ENCODE measurements at places on chromosomes 11 and 22.

GRCh38 chr11:12529041-12529440 is 145.2 kb upstream of the TEAD1 start:
- DNase-seq, result no peak

- DNase-seq, result no peak
These were observed 55.1 kb downstream of the IGLL5 start for GRCh38 chr22:22942511-22943329.

DNA sequence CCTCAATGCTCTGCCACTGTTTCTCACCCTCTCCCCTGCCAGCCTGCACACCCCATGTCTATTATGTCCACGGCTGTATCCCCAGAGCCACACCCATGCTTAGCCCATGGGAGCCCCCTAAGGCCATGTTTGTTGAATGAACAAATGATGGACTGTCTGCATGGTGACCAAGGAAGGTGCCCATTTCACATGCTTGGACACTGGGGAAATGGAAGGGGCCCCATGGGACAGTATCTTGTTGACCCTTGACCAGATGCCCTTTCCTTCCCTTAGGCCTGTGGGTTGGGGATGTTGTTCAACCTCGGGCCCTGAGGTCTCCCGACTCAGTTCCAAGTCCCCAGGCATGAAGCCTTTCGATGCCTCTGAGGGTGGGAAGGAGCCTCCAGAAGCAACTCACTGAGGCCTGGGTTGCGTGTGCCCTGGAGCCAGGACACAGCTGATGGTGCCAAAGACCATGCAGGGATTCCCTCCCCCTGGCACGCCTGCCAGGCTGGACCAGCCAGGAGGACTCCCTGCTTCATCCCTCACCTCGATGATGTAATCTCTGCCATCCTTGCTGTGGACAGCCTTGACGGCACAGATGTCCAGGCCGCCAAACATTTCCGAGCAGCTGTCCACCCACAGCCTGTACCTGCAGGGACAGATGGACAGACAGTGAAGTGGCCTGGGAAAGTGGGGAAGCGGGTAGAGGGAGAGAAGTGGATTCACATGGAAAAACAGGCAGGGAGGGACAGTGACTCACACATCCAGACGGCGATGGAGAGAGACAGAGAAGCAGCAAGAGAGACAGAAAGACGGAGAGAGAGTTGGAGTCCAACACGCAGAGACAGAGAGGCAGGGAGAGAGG is 58.9 kb downstream of the FBXO7 start:
- no peak for DNase-seq

- no peak for DNase-seq
These were observed 26.6 kb upstream of the SLC35C1 start for GRCh38 chr11:45778341-45778740.

DNA sequence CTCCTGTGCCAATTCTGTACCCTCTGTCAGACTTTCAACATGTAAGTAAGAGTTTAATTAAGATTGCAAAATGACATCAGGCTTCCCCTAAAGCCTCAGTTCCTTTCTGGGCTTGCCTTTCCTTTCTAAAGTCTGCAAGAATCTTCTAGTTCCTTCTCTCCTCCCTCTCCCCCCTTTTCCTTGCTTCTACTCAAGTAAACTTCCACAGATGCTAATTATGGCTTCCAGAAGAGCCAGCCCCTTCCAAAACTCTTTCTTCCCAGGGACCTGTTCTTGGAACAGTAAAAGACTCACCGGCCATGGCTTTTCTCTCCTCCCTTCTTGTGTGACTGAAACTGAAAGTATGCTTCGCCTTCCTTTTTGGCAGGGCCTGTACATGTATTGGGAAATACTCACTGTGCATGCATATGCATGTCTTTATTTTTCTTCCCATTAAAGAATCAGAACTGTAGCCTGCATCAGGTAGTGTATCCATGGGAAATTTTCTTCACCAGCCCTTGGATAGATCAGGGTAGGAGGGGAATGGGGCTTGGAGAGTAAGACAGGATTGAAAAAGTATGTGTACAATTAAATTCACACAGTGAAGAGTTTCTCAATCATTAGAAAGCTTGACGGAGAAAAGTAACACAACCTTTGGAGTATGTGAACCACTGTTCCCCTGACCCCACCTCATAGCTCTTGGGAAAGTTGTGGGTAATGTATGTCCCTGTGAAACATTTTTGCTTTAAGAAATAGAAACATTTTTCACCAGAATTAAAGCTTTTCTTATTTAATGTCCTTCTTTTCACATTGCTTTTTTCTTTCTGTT is at the start of gene CASP1:
Gene CASP1, minus strand, starts transcription at position 332 of the 808 bp plus-strand sequence. Its CDS starts 31 bp downstream, at position 301.
- DNase-seq, result no peak

DNA sequence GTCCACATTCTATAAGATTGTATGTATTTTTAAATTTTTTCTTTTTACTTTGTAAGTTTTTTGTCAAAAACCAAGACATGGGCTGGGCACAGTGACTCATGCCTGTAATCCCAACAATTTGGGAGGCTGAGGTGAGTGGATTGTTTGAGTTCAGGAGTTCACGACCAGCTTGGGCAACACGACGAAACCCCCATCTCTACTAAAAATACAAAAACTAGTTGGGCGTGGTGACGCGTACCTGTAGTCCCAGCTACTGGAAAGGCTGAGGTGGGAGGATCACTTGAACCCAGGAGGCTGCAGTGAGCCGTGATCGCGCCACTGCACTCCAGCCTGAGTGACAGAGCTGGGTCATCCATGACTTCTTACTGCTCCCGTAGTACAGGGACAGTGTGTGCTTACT is 84.8 kb upstream of the PRDM11 start:
- DNase-seq, result no peak

DNA sequence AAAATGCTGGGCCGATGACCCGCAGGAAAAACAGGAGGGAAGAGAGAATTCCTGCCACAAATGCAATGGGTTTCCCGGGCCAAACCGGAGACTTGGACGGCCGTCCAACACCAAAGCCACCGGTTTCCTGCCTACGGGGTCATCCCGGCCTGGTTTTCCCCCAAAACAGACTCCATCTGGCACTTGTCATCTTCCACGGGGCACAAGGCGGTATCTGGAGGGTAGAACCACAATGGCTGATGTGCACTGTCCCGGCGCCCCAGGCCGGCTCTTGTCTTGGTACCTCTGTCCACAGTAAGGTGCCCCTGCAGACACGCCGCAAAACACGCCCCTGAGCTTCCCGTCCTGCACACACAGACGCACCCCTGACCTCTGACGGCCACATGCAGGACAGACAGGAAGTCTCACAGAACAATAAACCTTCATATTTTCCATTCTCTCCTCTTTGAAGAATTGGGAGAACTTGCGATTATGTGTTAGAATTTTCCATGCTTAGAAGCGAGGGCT is 20.1 kb downstream of the CELSR1 start:
- no peak for DNase-seq

- no peak for DNase-seq
These were observed 11.5 kb downstream of the BMAL1 start for GRCh38 chr11:13289081-13289480.

DNA sequence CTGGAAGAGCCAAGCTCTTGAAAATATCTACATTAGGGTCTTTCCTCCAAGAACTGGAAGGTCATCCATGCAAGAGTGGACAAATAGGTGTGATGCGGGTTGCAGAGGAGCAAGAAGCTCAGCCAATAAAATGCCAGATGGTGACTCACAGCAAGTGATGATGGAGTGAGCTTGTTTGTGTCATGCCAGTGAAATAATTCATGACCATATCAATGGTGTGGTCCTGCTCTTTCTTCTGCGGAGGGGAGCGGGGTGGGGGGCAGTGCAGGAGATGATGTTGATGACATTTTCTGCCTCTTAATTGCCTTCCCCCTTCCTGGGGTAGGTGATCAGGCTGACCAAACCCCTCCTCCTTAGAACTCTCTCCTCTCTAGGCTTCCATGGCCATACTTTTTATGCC is 118.5 kb upstream of the TIMP3 start:
- DNase-seq, result no peak

DNA sequence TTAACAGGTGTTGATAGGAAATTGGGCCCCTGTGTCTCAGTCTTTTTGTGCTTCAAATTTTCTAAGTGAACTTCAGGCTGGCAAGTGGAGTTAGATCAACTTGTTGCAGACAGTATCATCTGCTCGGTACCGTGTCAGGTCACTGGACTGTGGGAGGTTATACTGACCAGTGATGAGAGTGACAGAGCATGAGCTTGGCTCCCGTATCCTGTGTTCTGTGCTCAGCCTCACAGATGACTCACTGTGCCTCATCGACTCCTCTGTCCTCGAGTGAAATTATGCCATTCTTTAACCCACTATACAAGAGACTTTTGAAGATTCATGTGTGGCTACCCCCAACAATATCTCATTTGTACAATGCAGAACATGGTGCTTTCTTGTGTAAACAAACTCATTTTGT is 7.9 kb downstream of the GRAP2 start:
- no peak for DNase-seq

DNA sequence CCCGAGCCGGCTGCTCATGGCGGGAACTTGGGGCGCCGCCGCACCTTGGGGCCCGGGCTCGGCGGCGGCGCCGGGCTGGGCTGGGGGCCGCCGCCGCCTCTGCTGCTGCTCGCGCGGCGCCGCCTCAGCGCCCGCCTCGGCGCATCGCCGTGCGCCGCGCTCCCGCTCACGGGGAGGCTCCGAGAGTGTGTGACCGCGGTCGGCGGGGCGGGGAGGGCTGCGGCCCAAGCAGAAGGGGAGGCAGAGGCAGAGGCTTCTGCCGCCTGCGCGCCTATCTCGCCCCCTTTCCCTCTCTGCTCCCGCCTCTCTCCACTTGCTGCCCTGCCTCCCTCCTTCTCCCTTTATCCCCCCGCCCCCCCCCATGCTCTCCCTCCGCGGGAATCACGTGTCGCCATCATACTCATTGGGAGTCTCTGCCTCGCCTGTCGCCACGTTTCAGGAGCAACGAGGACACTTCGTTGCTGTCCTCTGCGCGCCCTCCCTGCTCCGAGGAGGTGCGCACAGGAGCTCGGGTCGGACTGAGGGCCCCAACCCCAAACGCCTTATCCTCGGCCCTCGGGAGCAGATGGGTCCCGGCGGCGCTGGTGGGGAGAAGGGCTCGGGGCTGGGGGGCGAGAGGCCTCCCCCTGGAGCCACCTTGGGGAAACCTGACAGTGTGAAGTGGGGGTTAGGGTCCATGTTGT is at the start of gene GUCY1A2:
Gene GUCY1A2, minus strand, starts transcription at position 258 of the 683 bp plus-strand sequence. CDS start 421 bp downstream, outside the sequence.
- no peak for DNase-seq

DNA sequence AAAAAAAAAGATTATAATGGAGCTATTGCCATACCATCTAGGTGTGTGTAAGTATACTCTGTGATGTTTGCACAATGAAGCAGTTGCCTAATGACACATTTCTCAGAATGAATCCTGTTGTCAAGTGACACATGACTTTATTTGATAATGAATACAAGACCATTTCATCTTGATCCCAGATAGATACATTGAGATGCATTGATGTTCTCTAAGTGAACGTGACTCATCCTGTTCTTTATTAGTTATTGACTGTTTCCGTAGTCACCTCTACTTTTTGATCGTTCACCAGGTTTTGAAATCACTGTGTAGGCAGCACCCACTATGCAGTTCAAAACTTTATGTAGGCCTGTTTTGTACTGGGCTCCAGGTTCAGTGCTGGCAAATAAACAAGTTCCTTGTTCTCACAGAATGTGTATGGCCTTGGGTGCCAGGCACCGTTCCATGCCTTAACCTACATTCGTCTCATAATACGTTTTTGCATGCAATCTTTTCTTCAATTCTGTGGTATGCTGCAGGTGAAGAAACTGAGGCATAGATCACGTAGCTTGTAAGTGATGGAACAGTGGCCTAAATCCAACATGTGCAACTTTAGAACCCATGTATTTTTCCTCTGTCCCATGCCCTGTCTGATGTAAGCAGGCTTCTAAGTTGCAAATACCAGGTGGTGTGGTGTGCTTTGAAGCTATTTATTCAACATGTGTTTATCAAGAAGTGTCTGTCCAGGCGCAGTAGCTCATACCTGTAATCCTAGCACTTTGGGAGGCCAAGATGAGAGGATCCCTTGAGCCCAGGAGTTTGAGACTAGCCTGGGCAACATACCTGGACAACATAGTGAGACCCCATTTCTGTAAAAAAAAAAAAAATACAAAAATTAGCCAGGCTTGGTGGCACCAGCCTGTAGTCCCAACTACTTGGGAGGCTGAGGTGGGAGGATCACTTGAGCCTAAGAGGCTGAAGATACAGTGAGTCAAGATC is 10.4 kb downstream of the SREBF2 start:
- DNase-seq, result no peak

DNA sequence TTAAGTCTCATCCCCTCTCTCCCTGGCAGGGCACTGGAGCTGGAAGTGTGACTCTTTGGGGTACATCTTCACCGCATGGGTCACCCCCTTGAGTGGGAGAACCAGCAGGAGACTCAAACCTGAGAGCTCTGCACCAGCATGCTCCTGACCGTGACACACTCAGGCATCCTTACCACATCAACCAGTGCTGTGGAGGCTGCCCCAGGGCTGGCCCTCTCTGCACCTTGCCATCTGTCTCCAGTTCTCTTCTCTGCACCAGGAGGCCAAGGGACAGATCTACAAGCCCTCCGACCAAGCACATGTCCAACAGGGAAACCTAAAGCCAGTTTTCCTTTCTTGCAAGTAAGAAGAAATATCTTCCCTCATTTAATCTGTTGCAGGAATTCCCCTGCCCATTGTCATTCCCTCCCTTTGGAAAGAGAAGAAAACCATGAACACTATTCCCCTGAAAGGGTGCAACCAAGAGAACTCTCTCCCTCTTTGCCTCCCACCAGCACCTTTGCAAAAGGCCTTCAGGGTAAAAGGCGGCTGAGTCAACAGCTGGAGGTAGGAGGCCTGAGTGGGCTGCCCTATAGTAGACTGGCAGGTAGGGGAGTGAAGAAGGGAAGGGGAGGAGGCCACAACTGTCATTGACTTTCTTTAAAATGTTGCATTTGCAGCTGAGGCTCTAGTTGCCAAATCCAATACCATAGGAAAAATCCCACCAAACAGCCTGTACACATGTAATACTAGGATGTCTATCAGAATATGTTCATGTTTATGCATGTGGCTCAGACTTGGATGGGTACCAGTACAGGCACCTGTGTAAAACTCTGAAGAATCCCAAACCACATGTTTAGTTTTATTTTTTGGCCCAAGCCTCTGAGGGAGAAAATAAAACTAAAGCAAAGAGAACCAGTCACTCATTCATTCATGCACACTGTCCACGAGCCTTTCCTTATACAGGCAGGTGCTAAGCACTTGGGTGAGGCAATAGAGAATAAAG is 117.0 kb downstream of the WT1 start:
- no peak for DNase-seq

- no peak for DNase-seq
These were observed 717 bp upstream of the ZNF202 start for GRCh38 chr11:123742031-123742723.

DNA sequence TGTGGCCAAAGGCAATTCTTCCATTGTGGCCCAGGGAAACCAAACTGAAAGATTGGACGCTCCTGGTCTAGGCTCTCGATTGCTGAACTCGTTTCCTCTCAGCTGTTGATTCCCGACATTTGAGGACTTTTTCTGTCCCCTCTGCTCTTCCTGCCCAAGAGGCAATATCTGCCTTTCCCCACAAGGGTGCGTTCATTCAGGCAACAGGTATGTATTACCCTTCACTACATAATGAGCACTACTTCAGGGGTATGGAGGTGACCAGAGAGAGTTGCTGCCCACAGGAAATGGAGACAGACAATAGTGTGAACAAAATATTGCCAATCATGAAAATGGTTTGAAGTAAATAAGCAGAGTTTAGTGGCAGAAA is 8.2 kb downstream of the PTH start:
- DNase-seq, result no peak

GRCh38 chr22:19943082-19944026 is 1.7 kb upstream of the TXNRD2 start:
- no peak for DNase-seq
